CD4-positive, alpha-beta T cell (primary cell): ENCODE measurements at places on chromosomes 16 and 17. TPM values are rescaled to one million over a fixed set of nuclear protein-coding genes. Genes with fewer than 3 reads are reported as not detected.

GRCh38 chr17:77670173-77670572, 288.3 kb upstream of the TNRC6C start:
- H3K27me3 ChIP-seq = no peaks in the 10 kb centered on the region
- no peak overlapping the region for H3K27ac ChIP-seq
- peaks cover 33% of the 10 kb centered on the region for H3K36me3 ChIP-seq
- peaks cover 28% of the 10 kb centered on the region for H3K4me1 ChIP-seq
- no peak for DNase-seq
- no peak overlapping the region for H3K4me3 ChIP-seq

The PAGR1 gene
- 20.3 TPM for total RNA-seq

- H3K4me3 ChIP-seq = no peak overlapping the region
- no peak for DNase-seq
Measured at GRCh38 chr17:13593021-13593751, 8.5 kb downstream of the HS3ST3A1 start.

DNA sequence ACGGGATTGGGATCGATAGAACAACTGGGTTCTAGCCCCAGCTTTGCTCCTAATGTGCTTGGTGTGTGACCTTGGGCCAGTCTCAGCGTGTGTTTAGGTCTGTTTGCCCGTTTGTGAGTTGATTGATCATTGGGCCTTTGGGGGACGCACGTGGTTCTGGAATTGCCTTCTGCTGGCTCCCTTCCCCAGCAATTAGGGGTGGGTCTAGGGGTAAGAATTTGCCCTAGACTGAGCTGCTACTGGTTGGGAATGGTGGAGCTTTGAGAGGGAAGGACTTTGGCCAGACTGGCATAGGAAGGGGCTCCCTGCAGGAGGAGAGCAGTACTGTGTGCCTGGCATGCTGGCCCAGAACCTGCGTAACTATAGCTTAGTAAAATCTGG, 1.5 kb downstream of the SPNS2 start:
- H3K36me3 ChIP-seq = no peaks in the 10 kb centered on the region
- H3K4me3 ChIP-seq = peak overlapping the region; percentile 45
- peaks cover 42% of the 10 kb centered on the region for H3K27me3 ChIP-seq
- no peak for DNase-seq
- H3K4me1 ChIP-seq = peaks cover 44% of the 10 kb centered on the region

- H3K27ac ChIP-seq = no peak overlapping the region
- H3K27me3 ChIP-seq = peaks cover 31% of the 10 kb centered on the region
- no peak overlapping the region for H3K4me3 ChIP-seq
- no peaks in the 10 kb centered on the region for H3K36me3 ChIP-seq
- no peak for DNase-seq
- no peaks in the 10 kb centered on the region for H3K4me1 ChIP-seq
Measured at GRCh38 chr17:36818134-36818825, 119.0 kb upstream of the LHX1 start.

GRCh38 chr17:69326377-69327059, 415 bp downstream of the ABCA5 start:
- H3K27ac ChIP-seq = peak overlapping the region; percentile 46
- H3K4me3 ChIP-seq = peak overlapping the region; percentile 77

DNA sequence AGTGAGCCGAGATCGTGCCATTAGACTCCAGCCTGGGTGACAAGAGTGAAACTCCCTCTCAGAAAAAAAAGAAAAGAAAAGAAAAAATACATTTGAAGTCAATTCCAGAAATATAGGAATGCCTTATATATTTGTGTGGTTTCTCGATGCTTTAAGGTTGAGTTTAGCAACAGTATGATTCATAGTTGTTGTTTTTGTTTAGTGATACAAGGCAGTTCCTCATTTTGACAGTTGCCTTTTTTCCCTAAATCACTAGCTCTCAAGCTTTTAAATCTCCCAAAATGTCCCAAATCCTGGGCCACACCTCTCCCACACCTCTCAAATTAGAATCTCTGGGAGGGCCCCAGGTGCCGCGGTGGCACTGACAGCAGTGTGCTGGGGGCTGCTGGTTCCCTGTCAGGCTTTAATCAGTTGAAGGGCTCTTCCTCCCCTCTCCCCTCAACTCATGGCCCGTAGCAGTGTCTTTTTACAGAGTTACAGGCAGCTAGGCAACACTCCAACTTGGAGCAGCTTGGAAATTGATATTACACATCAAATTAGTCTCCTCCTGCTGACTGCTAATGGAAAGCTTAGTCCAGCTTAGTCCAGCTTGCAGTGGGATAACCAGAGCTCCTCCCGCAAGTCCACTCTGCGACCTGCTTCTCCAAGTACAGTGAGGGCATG, 58.4 kb downstream of the EPN2 start:
- H3K27ac ChIP-seq = no peak overlapping the region
- no peaks in the 10 kb centered on the region for H3K27me3 ChIP-seq
- DNase-seq = no peak

The PHOSPHO1 gene
- total RNA-seq = not detected

GRCh38 chr16:60810250-60810649, 1226.0 kb downstream of the CDH8 start:
- DNase-seq = no peak
- H3K4me3 ChIP-seq = no peak overlapping the region
- H3K27ac ChIP-seq = no peak overlapping the region
- H3K27me3 ChIP-seq = no peaks in the 10 kb centered on the region
- no peaks in the 10 kb centered on the region for H3K36me3 ChIP-seq

DNA sequence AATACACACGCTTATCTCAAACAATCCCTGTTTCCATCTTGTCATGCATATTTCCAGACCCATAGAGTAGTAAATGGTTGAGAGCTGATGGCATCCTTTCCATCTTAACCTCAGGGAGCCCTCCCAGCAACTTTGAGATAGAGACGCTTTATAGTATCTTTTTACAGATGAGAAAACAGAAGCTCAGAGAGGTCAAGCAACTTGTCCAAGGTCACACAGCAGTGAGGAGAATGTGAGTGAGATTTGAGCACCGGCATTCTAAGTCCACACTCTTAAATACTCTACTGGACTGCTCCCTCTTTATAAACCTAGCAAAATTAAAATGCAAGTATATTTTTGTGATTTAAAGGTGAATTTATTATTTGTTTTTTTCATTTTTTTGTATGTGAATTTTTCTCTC, 19.9 kb upstream of the KCNG4 start:
- H3K4me1 ChIP-seq = no peaks in the 10 kb centered on the region
- DNase-seq = no peak
- H3K27me3 ChIP-seq = no peaks in the 10 kb centered on the region

DNA sequence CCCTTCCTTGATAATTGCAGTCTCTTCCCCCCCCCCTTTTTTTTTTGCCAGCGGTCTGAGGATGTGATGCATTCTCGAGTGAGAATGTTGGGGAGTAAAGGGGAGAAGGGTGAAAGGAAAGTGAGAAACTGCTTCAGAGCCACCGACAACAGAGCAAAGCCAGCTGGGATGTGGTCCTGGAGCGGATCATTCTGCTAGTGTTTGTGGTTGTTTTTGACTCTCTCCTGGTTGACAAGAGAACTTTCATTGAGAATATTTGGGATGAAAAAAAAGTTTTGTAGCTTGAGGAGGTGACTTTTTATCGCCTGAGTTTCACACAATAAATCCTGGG, 1.3 kb downstream of the NF1 start:
- no peak for DNase-seq
- H3K36me3 ChIP-seq = no peaks in the 10 kb centered on the region
- peak overlapping the region; percentile 78 for H3K4me3 ChIP-seq
- H3K4me1 ChIP-seq = peaks cover 21% of the 10 kb centered on the region
- H3K27me3 ChIP-seq = no peaks in the 10 kb centered on the region

DNA sequence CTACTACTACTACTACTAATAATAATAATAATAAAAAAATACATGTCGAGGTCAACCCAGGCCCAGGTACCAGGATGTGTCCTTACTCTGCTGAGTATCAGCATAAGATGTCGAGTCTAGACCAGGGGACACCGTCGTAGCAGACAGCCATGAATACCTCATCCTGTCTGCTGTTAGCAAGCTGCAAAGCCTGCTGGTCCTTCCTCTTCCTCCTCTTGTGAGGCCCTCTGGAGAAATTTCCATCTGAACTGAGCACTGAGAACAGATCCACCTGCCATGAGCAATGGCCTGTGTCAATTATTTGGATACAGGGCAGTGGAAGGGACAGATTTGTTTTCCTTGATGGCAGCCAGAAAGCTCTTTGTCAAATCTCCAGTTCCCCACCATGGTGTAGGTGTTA, 168.5 kb downstream of the XYLT1 start:
- H3K4me1 ChIP-seq = peaks cover 25% of the 10 kb centered on the region
- no peaks in the 10 kb centered on the region for H3K27me3 ChIP-seq
- no peak overlapping the region for H3K4me3 ChIP-seq
- DNase-seq = no peak
- H3K36me3 ChIP-seq = peaks cover 2% of the 10 kb centered on the region

DNA sequence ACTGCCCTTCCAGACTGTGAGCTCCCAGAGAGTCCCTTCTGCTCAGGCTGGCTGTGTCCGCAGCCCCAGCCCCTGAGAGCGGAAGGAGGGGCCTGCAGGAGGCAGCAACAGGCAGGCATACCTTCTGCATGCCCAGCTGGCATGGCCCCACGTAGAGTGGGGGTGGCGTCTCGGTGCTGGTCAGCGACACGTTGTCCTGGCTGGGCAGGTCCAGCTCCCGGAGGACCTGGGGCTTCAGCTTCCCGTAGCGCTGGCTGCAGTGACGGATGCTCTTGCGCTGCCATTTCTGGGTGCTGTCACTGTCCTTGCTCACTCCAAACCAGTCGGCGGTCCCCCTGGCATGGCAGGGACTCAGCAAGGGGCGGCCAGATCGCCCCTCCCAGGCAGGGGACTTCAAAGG, 9.0 kb downstream of the RHBDF1 start:
- H3K27ac ChIP-seq = no peak overlapping the region
- H3K4me1 ChIP-seq = peaks cover 6% of the 10 kb centered on the region
- peaks cover 5% of the 10 kb centered on the region for H3K27me3 ChIP-seq
- no peak for DNase-seq
- H3K4me3 ChIP-seq = no peak overlapping the region

GRCh38 chr17:752620-753219, 656 bp upstream of the GEMIN4 start:
- DNase-seq = no peak
- peaks cover 29% of the 10 kb centered on the region for H3K4me1 ChIP-seq
- peak overlapping the region; percentile 59 for H3K4me3 ChIP-seq
- H3K27ac ChIP-seq = no peak overlapping the region
- H3K27me3 ChIP-seq = no peaks in the 10 kb centered on the region

DNA sequence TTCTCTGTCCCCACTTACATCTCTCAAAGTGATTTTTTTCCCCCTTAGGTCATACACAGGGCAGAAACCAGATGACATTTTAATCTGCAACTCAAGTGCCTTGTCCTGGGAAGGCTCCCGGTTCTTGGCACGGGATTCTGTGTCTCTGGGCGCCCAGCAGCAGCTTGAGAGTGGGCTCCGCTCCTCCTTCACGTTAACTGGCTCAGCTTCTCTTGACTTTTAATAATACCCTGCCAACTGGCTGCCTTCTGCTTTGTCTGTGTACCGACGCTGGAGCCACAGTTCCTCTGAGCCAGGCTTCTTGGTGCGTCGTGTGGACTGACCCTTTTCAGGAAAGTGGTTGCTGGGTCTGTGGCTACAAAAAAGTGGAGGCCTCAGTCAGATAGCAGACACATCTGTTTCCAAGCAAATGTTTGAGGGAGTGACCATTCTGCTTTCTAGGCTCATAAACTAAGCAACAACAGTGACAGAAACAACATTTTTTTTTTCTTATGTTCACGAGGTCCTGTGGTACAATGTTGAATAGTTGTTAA, 64.9 kb downstream of the IRF8 start:
- no peaks in the 10 kb centered on the region for H3K27me3 ChIP-seq
- no peaks in the 10 kb centered on the region for H3K4me1 ChIP-seq
- no peak overlapping the region for H3K4me3 ChIP-seq

DNA sequence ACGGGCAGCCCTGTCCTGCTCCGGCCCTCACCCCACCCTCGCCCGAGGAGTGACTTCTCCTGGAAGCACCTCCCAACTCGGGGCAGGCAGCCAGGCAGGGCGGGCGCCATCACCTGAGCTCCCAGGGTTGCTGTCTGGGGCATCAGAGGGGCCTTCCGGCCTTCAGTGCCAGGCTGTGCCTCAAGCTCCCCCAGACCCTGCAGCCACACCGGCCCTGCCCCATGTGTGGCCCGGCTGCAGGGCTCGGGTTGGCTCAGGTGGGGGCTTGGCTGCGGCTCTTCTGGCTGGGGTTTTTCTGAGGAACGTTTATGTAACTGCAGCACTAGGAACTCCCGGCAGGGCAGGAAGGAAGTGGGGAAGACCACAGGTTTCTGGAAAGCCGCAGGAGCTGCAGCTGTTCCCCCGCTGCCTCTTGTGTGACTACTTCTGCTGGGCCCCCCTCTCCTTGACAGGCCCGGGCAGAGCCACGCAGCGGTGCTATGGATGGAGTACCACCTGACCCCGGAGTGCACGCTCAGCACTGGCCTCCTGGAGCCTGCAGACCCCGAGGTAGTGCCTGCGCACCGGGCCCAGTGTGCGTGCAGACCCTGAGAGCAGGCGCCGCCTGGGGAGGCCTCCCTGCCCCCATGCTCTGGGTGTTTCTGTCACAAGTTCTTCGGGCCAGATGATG, 45.6 kb downstream of the PRMT7 start:
- peak overlapping the region; percentile 47 for H3K4me3 ChIP-seq
- peaks cover 40% of the 10 kb centered on the region for H3K36me3 ChIP-seq
- no peaks in the 10 kb centered on the region for H3K27me3 ChIP-seq
- peaks cover 42% of the 10 kb centered on the region for H3K4me1 ChIP-seq
- DNase-seq = peak; percentile 50

DNA sequence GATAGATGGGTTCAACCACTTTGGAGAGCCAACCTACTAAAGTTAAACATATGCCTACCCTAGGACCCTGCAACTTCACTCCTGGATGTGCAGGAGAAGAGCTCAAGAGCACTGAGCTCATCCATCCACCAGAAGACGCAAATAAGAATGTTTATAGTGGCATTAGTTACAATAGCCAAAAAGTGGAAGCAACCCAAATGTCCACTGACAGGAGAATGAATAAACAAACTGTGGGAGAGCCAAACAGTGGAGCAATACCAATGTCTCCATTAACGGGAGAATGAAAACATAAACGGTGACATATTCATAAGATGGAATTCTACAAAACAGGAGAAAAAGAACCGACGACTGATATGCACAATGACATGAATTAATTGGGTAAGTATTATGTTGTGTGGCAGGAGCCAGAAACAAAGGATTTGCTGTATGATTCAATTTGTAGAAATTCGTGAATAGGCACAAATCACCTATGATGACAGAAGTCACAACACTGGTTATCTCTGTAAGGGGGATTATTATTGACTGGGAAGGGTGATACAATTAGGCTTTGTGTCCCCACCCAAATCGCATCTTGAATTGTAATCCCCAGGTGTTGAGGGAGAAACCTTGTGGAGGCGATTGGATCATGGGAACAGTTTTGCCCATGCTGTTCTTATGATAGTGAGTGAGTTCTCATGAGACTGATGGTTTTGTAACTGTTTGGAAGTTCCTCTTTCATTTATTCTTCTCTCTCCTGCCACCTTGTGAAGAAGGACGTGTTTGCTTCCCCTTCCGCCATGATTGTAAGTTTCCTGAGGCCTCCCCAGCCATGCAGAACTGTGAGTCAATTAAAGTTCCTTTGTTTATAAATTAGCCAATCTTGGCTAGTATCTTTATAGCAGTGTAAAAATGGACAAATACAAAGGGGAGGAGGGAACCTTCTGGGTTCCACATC, 57.9 kb upstream of the PLCG2 start:
- H3K4me3 ChIP-seq = no peak overlapping the region
- H3K36me3 ChIP-seq = no peaks in the 10 kb centered on the region
- no peak for DNase-seq
- no peaks in the 10 kb centered on the region for H3K27me3 ChIP-seq

- H3K27me3 ChIP-seq = peaks cover 80% of the 10 kb centered on the region
- H3K27ac ChIP-seq = no peak overlapping the region
- DNase-seq = no peak
- H3K4me3 ChIP-seq = no peak overlapping the region
- peaks cover 50% of the 10 kb centered on the region for H3K4me1 ChIP-seq
- H3K36me3 ChIP-seq = no peaks in the 10 kb centered on the region
Measured at GRCh38 chr16:67169011-67169451, 1.3 kb upstream of the NOL3 start.

The P2RX5 gene
- 14.3 TPM for total RNA-seq
